ENCODE measurements at places on chromosomes 3 and 15.

DNA sequence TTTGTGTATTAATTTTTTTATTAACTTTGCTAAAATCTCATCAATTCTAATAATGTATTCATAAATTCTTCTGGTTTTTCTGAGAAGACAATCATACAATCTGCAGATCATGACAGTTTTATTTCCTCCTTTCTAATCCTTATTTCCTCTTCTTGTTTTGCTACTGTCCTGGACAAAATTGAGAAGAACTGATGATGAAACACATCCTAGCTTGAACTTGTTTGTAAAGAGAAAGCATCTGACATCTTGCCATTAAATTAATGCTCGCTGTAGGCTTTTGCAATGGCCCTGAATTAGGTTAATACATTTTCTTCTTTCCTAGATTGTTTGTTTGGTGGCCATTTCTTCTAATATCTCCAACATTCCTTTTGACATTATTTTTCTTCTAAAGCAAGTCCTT lies 110.9 kb upstream of the TPM1 start:
- DNase-seq: no peak

GRCh38 chr3:69338911-69339310 lies 47.0 kb downstream of the FRMD4B start:
- DNase-seq: no peak

DNA sequence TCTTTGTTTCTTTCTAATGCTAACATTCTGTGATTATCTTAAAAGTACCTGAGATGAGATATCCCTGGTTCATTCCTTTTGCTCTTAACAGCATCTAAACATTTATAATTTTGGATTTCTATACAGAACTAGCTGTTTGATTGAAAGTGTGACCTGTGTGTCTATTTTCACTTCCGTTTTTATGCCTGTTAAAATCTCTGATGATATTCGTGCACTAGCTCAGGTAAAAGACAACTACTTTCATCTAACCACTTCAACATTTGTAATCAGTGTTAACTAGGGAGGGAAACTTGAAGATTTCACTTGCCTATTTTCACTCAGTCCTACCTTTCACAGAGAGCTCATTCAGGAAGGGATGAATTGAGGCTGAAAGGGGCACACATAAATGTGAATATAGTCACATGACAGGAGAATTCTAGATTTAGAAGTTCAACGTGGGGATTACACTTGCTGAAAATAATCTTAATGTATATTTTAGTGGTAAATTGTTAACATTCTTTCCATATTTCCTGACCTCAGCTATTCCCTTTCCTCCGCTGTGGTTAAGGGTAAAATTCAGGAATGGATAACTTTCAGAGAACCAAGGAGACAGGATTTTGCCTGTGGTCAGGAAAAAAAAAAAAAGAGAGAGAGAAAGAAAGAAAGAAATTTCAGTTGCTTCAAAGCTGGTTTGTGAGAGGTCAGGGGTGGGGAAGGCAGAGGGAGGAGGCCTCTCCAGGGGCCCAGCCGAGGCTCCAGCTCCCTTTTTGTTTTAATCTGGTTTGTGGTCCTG lies 159.8 kb upstream of the TSC22D2 start:
- DNase-seq: no peak

DNA sequence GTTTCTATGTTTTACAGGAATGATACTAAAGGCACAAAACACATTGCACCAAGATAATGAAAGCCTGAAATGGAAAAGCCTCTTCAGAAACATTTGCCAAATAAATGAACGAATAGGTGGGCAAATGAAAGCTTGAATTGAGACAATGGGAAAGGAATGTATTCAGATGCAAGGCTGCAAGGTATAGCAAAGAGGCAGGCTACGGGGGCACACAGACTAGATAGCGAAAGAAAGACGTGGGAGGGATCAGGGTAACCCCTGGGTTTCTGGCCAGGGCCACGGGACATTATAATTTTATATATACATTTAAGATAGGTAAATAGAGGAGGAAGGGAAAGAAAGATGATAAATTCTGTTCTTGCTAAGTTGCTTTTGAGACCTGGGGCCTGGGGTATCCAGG lies 95.9 kb upstream of the NLGN1 start:
- DNase-seq: no peak

DNA sequence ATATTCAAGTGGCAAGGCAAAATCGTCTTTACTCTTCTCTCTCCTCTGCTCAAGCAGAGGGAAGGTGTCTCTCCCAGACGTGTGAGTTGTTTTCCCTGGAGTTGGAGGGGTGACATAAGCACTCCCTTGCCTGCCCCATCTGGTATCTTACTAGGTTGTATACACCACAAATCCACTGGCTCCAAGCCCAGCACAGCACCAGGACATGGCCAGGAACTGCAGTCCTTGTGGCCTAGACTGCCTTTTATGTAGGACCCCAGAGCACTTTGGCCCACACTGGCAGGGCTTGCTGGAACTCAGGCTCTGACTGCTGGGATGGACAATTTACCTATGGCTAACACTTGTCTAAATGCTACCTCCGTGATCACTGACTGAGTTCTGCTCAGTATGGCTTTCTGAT lies 34.0 kb downstream of the DZIP3 start:
- no peak for DNase-seq

DNA sequence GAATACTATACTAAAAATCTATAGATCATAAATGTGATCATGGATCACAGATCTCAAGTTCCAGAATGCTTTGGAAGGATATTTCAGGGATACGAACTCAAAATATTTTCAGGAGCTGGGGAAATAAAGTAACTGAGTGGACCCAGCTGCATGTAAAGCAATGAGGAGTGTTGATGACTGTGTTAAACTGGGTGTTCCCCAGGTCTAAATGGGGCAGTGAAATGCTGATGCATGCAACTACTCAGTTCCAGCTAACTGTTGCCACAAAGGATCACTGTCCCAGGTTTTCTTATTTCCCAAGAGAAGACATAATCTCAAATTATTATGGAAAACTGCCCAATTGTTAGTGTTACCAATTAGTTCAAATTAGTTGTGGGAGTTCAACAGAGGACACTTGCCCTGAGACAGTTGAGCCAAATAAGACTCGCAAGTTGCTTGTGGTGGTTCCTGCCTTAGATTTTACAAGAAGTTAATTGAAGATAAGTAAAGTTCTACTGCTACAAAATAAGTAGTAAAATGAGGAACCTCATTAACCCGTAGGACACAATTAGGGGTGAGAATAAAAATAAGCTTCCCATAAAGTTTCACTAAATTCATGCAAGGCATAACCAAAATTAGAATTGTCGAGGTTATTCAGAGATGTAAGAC lies 66.3 kb upstream of the IL12A start:
- DNase-seq: no peak

DNA sequence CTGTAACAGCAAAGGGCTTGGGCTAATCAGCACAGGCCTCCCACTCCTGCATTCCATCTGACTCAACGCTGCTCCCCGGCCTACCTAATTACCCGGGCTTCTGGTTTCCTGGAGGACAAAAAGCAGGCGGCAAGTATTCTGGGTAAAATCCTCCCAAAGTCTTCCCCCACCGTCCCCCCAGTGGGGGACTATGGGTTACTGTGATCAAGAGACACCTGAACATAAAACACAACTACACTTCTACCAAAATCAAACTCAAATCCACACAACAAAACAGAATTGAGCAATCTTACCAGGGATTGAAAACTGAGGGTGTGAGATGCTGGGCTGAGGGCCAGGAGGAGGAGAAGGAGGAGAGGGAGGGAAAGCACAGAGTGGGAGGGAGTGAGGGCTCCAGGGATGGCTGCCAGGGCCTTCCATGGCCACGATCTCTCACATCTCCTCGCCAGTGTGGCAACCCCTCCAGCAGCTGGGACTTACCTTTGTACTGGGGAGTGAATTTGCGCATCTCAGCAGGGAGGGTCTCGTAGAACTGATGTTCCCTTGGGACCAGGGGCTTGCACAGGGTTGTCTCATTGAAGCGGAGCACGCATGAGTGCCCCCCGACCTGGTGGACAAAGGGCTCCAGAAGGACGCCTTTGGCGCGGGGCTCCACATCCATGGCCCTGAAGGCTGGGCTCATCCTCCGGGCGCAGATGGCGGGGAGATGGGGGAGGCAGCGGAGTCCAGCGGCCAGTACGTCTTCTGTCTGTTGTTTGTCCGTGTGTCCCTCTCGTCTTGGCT lies 9.1 kb upstream of the NCKIPSD start:
- DNase-seq: no peak

GRCh38 chr15:61459785-61460707 lies 230.9 kb upstream of the RORA start:
- no peak for DNase-seq

DNA sequence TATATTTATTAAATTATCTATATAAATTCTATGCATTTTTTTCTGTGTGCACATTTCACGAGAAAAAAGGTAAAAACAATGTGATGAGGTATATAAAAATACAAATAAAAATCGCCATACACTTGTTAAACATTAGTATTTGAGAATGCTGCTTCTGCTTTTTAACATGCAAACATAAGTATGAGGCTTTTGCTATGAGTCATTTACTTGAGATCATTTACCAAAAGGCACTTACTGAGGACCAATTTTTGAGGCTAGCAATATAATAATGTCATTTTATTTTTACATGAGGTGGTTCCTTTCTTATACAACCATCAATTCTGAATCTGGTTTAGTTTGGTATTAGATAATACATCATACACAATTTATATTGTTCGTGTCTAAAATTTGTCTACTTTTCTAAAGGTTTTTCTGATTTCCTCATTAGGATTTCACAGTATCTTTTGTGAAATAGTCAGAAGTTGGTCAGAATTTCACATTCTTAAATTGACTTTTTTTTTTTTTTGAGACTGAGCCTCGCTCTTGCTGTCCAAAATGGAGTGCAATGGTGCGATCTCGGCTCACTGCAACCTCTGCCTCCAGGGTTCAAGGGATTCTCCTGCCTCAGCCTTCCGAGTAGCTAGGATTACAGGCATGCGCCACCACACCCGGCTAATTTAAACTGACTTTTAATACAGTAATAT lies 25.6 kb downstream of the DCUN1D1 start:
- no peak for DNase-seq

DNA sequence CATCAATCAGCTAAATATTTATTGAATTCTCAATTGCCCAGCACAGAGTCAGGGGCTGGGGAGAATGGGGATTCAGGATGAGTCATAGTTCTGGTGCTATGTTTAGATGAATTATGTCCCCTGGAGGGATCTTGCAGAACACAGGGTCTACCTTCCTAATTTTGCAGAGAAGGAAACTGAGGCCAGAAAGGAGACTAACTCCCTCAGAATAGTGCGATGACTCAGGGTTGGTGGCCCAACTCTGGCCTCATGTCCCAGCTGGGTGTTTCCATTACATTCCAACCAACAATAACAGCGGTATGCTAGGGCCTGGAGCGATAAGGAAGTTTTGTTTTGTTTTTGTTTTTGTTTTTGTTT lies 270.9 kb downstream of the TLE3 start:
- DNase-seq: no peak

DNA sequence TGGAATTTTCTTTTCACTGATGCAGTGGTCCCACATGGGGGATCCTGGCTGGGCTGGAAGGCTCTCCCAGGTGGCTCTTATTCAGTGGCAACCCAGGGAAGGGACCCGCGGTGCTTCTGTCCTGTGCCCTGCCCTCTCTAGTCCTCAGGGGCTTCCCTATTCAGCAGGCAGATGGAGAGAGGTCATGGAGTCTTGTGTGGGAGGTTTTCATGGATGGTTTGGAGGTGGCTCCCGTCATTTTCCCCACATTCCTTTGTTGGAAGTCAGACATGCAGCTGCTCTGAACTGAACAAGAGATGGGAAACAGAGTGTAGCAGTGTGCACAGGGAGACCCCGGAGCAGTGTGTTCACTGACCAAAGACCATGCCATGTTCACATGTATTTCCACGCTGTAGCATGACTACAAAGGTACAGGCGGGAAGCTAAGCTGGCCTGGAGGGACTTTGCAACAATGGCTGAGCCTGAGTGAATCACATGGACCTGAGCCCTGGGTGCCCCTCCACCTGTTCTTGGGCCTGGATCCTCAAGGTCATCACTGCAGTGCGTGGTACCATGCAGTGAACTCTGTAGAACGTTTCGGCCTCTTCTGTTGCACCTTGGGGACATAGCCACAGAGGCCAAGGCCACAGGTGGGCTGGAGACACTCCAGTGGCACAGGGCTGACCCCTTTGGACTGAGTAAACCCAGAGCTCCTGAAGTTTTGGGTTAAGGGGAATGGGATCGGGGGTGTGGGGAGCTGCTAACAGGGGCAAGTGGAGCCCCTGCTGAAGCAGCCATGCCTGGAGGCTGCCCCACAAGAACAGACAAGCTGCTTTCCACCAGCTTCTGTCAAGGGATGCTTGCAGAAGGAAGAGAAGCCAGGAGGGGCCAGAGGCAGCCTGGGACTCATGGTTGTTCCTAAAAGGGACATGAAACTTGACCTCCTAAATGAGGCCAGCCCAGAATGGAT lies 123.0 kb downstream of the ASB7 start:
- no peak for DNase-seq

DNA sequence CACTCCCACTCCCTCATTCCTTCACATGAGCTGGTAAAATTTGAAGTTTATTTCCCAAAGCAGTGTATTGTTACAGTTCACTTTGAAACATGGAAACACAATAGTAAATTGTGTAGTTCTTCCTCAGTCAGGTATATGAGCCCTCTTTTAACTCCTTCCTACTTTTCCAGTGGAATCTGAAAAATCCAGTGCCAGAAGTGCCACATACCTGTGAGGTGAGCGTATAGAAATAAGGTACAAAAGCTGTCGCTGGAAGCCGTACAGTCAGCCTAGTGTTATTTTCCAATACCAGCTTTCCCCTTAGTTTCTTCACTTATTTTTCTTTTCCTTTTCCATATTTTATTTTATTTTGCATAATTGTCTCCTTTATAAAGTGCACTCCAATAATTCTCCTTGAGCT lies 81.7 kb upstream of the CADM2 start:
- DNase-seq: no peak

DNA sequence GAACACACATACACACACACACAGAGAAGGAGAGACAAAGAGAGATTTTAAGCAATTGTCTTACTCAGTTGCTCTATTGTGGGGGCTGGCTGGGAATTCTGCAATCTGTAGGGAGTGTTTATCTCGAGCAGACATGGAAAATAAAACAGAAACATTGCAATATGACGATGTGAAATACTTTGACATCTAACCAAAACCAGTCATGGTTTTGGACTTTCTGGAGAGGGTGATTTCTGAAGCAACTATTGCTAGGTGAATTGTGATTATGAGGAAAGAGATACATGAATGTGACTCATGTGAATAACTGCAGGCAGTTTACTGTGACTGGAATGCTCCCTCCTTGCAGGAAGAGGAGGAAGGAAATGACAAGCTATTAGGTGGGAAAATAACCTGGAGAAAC lies 12.3 kb upstream of the PHLDB2 start:
- DNase-seq: no peak

DNA sequence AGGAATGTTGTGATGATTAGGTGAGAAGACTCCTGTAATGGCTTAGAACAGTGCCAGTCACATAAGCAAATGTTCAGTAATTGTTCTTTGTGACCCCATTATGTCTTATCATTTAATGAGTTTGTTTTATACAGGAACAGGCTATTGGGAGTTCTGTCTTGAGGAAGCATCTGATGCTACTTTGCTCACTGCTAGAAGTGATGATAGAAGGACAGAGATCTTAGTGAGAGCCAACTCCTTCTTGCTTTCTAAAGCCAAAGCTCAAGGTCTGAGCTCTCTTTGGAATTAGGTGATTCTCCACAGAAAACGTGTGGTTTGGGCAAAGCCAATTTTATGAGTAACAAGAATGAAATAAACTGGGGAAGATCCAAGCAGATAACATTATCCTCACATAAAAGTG lies 214.8 kb downstream of the LRTM1 start:
- no peak for DNase-seq
